ENCODE measurements at places on chromosomes 3 and 15.

GRCh38 chr3:122188737-122189136 lies 5.3 kb downstream of the CASR start:
- no peak for DNase-seq

DNA sequence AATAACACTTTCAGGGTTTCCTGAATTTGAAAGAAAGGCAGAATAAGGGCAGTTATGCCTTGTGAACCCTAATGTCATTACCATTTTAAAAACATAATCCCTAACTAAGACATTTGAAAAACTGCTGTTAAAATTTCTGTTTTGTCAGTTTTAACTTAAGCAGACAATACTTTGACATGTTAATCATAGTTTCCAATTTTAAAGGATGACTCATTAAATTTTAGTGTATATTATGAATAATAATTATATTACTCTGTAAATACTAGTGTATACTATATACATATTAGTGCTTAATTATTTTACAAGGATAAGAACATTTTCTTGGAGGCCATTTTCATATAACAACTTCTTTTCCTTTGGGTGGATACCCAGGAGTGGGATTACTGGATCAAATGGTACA lies 553.1 kb upstream of the BCHE start:
- no peak for DNase-seq

GRCh38 chr3:71578054-71578751 lies 5.3 kb downstream of the FOXP1 start:
- DNase-seq, result peak; percentile 30

- peak; percentile 50 for DNase-seq
Observed at GRCh38 chr3:157127831-157128767, 31.8 kb downstream of the CCNL1 start.

- no peak for DNase-seq
Observed at GRCh38 chr3:118495206-118495605, 539.4 kb downstream of the IGSF11 start.

DNA sequence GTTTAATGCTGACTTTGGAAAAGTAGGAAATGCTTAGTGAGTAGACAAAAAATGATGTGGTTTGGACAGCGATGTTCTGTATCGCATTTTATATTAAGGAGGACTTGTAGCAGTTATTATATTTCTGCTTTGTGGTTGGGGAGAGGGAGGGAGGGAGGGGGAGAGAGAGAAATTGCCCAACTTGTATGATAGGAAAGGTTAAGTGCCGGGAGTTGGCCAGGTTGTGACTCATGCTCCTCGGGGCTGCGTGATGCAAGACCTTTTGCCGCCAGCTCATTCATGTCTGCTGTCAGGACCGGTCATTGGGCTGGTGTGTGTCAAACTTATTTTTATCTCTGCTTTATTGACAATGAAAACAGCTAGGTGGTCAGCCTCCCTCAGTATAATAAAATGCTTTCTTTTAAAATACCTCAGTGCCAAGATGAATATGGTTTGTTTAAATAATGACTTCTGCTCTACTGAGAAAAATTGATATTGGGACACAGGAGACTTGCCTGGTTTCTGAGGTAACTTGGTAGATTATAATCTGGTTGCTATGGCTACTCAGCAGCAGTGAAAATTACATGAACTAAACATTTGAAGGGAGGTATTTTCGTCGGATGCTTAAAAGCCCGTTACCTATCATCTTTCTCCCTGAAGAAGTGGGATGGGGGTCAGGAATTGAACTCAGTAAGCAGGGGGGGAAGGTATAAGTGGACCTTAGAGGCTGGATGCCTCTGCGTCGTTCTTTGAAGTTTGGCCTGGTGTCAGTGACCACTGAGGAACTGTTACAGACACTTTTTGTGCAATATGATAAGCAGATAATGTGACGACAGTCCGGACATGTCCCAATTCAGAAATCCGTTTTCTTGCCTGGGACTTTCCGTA lies 90.7 kb downstream of the FNDC3B start:
- DNase-seq, result peak; percentile 98

- no peak for DNase-seq
Observed at GRCh38 chr15:40372981-40373380, 9.5 kb upstream of the KNSTRN start.

DNA sequence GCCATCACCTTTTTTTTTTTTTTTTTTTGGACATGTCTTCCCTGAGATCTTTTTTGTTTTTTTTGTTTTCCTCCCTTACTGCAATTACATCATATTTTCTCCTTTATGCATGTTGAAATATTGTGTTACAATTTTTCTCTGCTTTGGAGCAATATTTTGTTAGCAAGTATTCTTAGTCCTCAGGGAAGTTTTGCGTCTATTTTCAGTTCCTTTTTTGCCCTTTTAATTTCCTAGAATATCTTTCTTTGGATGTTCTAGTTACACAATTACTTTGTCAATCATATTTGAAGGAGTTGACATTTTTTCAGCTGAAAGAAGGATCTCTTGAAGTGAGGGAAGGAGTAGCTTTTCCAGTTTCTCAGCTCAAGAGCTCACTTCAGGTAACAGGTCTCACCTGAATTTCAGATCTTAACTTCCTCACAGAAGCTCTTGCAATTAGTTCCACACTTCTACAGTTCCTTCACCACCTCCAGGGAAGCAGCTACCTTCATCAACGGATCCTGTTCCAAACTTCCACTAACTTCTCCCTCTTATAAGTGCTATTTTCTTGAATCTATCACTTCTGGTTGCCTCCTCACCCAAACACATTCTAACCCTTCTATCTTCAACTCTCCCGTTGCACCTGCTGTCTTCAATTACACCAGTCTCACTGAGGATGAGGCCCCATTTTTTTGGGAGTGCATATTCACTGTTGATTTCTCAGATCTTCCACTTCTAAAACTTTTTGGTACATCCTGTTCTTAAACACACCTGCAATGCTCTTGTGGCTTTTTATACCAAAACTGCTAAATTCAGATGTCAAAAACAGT lies 57.8 kb upstream of the CPOX start:
- DNase-seq, result peak; percentile 93

DNA sequence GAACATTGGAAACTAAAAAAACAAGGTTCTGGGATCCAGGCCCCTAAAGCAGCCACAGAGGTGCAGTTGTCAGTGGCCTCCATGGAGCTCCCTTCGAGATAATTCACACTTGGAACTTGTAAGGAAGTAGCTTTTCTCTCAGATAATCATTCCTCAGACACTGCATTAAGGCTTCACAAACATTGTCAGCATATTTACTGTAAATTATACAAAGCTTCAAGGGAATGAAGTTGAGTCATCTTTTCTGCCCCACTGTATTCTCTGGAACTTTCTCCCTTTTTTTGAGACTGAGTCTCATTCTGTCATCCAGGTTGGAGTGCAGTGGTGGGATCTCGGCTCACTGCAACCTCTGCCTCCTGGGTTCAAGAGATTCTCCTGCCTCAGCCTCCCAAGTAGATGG lies 7.1 kb downstream of the BLOC1S6 start:
- DNase-seq, result no peak

GRCh38 chr3:149553781-149554451 lies 79.4 kb downstream of the TM4SF4 start:
- no peak for DNase-seq

DNA sequence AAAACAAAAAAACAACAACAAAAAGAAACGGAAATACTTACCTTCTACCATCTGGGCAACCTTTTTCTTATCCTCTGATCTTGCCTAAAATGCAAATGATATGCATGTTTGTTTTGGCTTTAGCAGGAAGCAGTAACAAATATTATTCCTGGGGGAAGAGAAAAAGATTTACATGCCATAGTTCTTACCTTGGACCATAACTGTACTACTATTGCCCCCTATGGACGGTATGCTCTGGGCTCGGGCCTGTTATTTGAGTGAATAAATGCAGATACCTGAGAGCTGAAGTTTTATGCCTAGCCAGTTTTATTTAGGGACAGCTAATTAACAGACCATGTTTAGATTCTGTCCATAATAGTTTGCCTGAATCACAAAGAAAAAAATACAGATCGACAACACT lies 12.6 kb upstream of the STARD5 start:
- DNase-seq, result no peak
